ENCODE measurements at places on chromosomes 1 and 21.

DNA sequence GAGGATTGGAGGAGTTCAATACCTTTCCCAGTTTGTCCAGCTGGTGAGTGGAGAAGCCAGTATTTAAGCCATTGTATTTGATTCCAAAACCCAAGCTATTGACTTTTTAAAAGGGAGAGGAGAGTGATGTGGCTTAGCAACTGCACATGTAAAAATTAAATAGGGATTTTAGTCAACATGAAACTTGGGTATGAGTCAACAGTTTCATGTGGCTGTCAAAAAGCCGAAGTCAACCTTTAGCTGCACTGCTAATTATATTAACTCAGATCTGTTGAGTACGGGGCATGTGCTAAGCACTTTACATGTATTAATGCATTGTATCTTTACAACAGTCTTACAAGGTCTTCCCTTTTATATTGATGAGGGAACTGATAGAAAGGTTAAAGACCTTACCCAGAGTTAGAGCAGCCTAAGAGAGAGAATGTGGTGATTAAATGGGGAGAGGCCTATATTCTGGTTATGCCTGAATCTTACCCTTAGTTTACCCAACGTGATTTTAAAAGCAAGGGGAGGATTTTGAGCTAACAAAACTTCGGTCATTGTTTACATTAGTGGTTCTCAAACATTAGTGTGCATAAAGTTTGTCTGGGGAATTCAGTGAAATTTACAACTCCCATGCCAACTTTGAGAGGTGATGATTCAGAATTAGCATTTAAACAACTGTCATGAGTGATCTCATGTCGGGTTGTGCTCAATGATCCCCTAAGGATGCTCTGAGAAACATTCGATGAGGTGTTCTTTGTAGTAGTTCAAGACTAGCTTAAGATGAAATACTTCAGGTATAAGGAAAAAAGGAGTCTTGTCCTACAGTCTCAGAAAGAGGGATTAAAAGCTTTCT, 6.9 kb upstream of the SLC35F3 start:
- no peak for DNase-seq

DNA sequence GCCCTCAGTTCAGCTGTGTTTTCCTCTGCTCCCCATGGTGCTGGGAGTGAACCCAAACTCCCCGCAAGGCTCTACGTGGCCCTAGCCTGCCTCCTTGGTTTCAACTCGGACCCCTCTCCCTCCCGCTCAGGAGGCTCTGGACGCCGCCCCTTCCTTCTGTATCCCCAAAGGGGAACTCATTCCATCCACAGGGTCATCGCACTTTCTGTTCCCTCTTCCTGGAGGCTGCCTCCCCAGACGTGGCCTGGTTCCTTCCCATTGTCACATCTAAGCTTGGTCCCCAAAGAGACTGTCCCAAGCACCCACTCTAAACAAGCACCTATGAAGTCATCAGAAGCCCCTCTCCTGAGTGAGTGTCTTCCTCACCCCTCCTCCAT, 10.9 kb downstream of the KCNAB2 start:
- no peak for DNase-seq

DNA sequence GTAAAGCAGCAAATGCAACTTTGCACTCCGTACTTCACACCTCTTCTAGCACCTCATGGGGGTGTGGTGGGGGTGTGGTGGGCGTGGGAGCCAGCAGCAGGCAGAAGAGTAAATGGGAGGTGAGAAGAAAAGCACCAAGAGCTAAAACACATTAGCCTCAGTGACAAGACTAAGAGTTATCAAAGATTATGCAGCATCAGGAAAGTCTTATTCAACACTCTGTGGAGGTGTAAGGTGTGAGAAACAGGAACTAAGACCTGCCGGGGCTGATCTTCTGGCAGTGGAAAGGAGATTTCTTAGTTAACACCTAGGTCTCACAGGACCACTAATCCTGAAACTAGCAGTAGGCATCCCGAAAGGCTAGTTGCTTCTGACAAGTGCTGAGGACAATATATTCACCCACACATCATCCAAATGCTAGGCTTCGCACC, 9.9 kb downstream of the TGFBR3 start:
- no peak for DNase-seq

GRCh38 chr1:76857973-76858372, 9.3 kb upstream of the ST6GALNAC5 start:
- DNase-seq, result no peak

- no peak for DNase-seq
These were observed 29.3 kb upstream of the NLRP3 start for GRCh38 chr1:247386687-247387086.

DNA sequence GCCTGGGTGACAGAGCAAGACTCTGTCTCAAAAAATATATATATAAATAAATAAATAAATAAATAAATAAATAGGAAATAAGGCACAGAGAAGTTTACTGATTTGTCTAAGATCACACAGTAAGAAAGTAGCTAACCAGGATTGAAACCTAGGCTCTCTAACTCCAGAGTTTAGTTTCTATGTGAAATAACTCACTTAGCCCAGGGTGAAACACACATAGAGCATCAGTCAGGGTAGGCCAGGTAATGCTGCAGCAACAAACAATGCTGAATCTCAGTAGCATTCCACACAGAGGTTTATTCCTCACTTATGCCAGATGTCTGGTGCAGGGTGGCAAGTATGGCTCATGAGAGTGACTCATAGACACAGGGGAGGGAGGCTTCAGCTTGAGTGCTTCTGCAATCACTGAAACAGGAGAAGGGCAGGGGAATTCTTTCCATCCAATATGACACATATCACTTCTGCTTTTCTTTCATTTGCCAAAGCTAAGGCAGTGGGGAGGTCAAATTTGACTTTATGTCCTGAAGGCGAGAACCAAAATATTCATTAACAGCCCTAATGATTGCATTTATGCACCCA, 37.1 kb upstream of the KANK4 start:
- peak; percentile 85 for DNase-seq

DNA sequence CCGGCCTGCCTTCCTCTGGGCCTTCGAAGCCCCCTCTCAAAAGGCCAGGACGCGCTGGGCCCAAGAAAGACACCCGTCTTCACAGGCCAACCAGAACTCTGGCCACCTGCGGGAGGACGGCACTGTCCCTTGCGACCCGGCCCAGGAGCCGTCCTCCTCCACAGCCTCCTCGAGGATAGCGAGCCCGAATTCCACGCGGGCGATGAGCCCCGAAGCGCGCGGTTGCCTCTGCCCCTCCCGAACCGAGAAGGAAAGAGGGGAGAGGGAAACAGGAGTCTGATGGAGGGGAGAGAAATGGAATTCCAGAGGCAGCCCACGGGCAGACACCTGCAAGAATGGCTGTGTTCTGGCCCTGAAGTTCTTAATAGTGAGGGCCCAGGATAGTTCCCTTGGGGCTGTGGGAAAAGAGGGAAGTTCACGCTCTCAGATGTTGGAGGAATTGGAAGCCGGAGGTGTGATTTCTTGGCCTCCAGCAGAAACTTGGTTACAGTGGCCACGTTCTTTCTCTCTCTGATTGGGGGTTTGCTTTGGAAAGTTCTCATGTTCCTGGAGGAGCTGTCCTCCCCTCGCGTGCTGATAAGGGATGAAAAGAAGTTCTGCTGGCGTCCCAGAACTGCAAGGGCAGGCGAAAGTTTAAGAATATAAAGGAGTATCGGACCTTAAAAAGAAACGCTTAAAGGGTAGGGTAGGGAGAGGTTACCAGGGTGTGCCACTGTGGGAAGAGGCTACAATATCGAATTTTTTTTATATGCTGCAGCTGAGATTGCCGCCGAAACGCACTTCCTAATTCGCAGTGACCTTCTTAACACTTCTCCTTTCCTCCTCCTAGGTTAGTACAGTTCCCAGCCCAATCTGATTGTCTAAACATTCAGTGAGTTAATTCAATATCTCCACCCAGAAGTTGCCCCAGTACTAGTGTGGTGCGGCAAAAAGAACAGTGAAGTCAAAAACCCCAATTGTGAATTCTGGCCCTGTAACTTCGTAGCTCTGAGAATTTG, 5.8 kb upstream of the SLC44A5 start:
- DNase-seq, result no peak

DNA sequence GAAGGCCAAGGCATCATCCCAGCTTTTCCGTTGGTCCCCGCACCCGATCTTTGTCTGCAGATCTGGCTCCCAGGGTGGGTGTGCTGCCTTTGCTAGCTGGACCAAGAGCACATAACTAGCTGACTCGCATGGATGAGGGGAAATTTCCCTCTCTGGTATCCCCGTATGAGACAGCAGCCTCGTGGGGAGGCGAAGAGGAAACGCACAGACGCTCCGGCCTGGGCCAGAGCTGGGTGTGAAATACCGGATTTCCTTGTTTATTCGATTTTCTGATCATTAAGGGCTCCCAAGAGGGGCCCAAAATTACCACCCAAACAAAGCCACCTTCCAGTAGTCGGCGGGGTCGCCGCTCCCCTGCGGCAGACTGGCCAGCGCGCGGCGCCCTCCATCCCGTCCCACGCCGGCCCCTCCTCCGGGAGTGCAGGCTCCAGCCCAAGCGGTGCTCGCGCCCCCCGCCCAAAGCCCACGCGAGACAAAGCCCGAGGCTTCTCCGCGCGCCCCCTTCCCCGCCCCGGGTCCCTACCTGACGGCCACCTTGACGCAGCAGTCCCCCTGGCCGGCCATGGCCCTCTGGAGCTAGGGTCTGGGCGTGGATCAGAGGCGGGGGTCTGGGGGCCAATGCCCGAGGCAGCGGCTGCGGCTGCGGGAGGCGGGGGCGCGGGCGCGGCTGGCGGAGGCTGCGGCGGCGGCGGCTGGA, 546 bp downstream of the KIF21B start:
- DNase-seq, result peak; percentile 50

DNA sequence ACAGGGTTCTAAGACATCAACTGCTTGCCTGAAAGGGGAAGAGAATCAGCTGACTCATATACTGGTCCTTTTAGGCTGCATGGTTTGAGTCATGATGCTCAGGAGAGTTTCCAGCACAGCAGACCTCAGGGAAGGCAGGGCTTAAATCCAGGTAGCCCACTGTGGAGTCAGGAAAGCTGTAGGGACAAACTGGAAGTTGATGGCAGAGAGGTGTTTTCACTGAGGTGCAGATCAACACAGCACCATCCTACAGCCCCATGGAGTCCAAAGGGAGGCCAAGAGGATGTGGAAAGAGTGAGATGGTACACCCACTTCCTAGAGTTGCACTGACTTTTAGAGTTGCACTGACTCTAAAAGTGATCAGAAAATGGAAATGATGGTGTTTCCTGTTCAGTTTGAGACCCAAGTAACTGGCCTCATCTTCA, 252.4 kb upstream of the DUSP10 start:
- DNase-seq, result no peak

- no peak for DNase-seq
These were observed 38.0 kb upstream of the COL24A1 start for GRCh38 chr1:86194491-86195034.

DNA sequence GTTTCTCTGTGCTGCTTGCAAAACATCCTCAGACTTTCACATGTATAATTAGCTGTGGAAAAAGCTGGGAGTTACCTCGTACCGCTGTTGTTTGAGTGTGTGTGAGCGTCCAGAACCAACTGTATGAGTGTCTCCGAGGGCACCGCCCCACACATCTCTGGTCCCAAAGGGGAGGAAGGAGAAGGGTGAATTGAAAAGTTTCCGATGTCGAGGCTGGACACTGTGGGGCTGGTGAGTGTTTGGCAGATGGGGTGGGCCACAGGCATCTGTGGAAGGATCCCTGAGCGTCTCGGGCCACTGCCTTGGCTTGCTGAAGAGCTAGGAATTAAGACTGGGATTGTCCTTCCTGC, 1.2 kb downstream of the ATP2B4 start:
- peak; percentile 22 for DNase-seq

DNA sequence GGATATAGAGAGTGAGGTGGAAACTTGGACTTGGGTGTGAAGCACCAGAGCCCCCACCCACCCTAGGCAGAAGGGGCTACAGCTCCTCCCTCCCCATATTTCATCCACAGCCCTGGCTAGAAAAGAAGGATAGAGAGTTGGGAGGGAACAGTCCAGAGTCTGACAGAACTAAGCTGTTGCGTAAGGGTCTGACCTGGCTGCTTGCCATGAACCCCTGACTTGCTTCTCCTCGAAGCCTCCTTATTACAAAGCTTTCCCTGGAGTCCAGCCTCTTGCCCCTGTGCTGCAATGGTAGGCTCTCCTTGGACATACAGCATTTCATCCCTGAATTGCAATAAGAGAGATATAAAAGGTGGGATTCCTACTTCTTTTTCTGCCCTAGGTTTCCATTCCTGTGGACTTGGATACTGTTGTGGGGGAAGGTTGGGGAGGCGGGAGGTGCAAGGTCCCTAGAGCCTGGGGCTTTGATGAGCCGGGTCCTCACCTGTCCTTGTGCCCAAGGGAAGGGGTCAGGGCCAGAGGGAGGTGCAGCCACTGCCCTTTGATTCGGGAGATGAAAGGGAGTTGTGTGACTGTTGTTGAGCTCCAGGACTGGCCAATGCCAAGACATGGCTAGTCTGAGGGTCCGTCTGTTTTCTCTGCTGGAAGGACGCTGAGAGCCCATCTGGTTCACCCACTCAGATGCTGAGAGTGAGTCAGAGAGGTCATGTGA, 2.7 kb downstream of the RHBG start:
- peak; percentile 22 for DNase-seq

- DNase-seq, result peak; percentile 69
These were observed 22.5 kb downstream of the RHBDL2 start for GRCh38 chr1:38919130-38919529.

- DNase-seq, result no peak
These were observed 11.5 kb upstream of the LINGO4 start for GRCh38 chr1:151816548-151817352.

- no peak for DNase-seq
These were observed 19.3 kb downstream of the OSBPL9 start for GRCh38 chr1:51636191-51636590.

DNA sequence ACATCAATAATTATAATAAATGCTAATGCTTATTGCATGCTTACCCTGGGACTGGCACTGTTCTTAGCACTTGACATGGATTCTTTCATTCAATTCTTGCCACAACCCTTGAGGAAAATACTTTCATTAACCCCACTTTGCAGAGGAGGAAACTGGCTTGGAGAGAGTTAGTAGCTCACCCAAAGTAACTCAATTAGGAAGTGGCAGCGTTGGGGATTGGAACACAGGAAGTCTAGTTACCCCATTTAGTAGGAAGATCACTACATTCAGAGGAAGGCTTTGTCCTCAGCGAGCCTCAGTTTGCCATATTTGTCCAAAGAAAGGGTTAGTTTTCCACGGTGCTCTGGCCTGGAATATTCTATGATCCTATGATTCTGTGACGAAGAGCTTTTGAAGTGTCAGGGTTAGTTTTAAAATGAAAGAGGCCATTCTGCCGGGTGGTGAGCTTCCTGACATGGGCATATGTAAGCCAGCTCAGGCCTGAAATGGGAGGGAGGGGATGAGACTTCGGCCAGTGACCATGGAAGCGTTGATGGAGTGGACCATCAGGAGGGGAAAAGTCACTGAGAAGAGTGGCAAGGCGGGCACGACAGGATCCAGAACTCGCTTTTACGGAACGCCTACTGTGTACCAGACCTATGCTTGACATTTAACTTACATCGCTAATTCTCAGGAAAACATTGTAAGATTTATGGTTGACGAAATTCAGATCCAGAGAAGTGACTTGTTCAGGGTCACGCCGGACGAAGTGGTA, 28.2 kb upstream of the EPB41 start:
- peak; percentile 53 for DNase-seq

- no peak for DNase-seq
These were observed 12.4 kb downstream of the SLC2A7 start for GRCh38 chr1:9013819-9014218.

- DNase-seq, result no peak
These were observed 3.8 kb downstream of the TRABD2B start for GRCh38 chr1:47993416-47993740.
